NB4 (cell line): ENCODE measurements at places on chromosomes 2 and 18.
A peak's percentile ranks its signal among the peaks of the same experiment; 100 is the strongest.

- no peak for DNase-seq
These were observed 70.2 kb downstream of the CDCA7 start for GRCh38 chr2:173424886-173425285.

- no peak for DNase-seq
These were observed 24.1 kb downstream of the CIDEA start for GRCh38 chr18:12278215-12278671.

GRCh38 chr2:6580982-6581381, 284.7 kb downstream of the CMPK2 start:
- no peak for DNase-seq

DNA sequence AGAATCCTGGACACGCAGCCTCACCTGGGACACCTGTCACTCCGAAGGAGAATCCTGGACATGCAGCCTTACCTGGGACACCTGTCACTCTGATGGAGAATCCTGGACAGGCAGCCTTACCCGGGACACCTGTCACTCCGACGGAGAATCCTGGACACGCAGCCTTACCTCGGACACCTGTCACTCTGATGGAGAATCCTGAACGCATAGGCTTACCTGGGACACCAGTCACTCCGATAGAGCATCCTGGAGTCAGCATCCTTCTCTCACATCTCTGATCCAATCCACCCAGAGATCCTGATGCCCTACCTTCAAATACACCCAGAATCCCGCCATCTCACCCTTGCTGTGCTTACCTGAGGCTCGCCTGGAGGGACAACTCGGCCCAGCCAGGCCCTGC, 154.9 kb downstream of the NDUFA10 start:
- no peak for DNase-seq

DNA sequence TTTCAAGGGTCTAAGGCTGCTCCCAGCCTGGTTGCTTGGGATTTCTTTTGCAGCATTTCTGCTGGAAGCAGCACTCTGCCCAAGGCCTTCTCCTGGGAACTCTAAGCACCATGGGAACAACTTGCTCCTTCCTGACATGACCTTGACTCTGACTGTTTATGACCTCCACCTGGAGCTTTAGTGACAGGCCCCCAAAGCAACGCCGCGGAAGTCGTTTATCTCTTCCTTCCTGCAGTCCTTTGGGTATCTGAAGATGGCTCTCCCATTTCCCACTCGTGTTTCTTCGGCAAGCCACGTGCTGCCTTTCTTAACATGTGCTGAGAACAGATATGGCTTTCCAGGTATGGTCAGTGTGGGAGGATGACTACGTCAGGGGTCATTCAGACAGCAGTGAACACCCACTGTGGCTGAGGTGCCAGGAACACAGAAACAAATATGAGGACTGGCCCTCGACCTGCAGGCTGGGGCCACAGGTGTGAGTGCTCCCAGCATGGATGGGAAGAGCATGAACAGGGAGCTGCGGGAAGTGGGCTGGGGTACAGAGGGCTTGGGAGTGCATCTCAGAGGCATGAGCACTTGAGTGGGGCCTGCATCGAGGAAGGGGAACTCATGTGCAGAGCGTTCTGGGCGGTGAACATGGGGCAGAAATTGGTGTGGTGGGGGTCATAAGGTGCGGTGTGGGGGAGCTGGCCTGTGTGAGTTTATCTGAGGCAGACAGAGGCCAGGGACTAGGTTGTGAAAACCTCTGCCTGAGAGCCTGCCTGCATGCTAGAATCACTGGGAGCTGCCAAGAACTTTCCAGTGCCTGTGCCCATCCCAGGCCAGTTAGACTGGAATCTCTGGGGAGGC, 140.5 kb downstream of the TSN start:
- no peak for DNase-seq

- DNase-seq: no peak
These were observed 5.4 kb upstream of the ANTXR1 start for GRCh38 chr2:69007603-69008002.

- DNase-seq: no peak
These were observed 10.4 kb downstream of the KCNE4 start for GRCh38 chr2:223062396-223062795.

DNA sequence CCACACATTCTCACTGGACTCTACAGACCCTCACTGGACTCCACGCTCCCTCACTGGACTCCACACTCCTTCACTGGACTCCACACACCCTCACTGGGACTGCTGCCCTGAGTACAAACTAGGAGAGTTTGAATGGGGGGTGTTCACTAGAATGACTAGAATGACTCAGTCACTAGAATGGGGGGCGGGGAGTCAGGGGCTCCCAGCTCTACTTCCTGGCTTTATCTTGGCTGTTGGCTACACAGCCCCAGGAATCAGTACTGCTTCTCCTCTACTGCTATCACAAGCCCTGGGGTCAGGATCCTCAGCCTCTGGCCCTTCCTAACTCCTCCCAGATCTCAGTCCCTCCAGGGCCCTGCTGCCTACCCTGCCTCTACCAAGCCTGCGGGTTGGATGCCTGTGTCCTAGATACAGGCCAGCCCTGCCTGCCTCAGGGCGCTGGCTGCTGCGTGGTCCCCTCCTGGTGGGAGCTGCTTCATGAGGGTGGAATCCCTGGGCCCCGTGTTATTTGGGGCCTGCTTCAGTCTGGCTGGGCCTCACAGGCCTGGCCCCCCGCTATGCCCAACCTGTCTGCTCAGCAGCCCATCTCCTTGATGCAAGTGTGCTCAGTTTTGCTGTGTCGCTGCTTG, 7.8 kb downstream of the PTMA start:
- DNase-seq: peak; percentile 57

- no peak for DNase-seq
These were observed 129.7 kb upstream of the TTC39C start for GRCh38 chr18:23884681-23885375.

DNA sequence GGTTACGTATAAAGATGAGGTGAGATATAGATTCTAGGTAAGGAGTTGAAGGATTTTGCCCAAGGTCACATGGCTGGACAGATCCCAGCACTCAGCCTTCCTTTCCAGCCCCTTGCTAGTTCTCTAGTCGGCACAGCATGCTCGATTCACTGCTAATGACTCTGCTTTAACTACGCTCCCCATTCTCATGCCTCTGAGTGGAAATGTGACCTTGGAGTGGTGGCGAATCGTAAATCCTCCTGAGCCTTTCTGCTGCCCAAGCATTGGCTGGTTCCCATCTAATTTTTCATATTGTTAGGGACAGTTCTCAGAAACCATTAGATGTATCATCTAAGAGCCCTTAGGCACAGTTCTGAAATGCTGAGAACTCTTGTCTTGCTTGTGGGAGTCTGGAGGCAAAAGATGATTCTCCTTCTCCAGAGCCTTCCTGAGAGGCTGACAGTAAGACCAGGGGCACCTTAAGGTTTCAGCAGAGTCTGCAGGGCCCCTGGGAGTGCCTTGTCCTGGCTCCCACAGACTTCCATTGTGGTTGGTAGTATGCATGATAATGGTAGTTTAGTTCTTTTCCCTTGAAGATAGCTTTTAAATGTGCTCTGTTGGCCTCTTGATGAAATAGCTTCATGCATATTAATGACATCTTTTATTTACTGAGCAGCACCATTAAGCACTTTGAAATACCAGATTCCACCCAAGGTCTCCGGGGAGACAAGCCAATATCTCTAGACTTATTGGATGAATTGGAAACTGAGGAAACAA, 377.8 kb upstream of the SLC14A2 start:
- no peak for DNase-seq

DNA sequence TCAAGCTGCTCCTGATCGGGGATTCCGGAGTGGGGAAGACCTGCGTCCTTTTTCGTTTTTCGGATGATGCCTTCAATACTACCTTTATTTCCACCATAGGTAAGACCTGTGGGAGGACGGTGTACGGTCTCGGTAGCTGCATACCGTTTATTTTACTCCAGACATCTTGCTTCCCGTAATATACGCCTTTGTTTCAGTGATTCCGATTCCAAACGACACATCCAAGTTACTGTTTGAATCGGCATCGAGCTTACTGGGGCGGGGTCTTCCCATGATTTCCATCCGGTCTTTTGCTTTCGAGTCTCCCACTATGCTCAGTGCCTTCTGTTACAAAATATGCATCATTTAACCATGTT, 731 bp downstream of the RAB10 start:
- DNase-seq: no peak

DNA sequence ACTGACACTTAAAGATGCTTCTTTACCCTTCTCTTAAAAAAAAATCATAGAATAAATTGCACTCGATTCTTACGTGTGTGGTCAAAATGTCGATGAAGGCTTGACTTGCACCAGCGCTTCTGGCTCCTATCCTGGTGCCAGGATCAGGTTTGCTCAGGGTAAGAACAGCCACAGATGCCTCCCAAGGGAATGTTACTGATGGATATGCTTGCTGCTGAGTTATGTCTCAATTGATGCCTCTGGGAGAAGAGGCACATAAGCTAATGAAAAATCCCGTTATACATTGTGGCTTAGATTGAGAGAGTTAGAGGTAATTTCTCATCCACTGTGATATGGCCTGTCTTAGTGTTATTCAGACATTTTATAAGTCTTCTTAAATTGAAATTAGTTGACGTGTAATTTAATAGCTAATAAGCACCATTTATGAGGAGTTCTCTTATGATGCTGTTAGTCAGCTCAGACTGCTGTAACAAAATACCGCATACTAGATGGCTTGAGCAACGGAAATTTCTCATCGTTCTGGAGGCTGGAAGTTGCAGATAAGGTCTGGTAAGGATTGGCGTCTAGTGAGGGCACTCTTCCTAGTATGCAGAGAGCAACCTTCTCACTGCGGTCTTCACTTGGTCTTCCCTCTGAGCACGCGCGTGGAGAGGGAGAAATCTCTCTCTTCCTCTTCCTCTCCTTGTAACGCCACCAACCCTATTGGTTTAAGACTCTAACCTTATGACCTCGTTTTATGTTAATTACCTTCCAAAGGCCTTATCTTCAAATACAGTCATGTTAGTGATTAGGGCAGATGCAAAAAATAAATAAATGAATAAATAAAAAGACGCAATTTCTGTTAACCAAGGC, 116.6 kb upstream of the NOSTRIN start:
- DNase-seq: no peak

DNA sequence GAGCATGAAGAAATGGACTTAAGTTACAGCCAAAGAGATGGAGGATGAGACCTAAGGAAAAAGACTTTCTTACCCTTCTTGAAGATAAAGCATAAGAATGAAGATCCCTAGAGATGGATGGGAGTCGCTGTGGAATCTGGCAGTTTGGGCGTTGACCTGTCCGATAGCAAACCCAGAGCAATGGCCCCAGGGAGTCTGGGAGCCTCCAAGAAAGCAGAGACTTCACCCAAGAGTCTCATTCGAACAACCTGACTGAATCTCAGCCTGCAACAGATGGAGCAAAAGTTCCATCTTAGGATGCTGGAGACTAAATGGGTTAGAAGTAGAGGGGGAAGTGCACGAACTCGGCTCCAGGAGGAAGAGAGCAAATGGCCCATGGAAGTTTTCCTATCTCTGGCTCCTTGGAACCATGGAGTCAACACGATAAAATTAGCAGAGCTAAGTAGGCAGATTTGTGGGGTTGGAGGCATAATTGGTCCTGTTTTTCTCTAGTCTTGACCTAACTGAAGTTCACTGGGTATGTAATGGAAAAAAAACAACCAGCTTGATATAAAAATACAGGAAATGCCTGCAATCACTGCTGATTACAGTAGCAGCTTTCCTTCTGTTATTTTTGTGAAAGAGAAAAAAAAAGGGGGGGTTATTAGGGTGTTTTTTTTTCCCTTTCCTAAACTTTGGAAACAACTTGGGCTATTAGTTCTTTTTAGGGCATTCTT, 178.4 kb upstream of the EPAS1 start:
- no peak for DNase-seq
